NCI-H2029 treated with DMSO at 0.1 percent for 48 hours (cell line): ENCODE measurements at places on chromosomes 12 and 14.
A peak's percentile ranks its signal among the peaks of the same experiment; 100 is the strongest.

- peak; percentile 25 for DNase-seq
Observed at GRCh38 chr12:107684990-107685359, 624 bp upstream of the PWP1 start.

GRCh38 chr12:119479121-119479561 lies 114.4 kb upstream of the TMEM233 start:
- no peak for DNase-seq

DNA sequence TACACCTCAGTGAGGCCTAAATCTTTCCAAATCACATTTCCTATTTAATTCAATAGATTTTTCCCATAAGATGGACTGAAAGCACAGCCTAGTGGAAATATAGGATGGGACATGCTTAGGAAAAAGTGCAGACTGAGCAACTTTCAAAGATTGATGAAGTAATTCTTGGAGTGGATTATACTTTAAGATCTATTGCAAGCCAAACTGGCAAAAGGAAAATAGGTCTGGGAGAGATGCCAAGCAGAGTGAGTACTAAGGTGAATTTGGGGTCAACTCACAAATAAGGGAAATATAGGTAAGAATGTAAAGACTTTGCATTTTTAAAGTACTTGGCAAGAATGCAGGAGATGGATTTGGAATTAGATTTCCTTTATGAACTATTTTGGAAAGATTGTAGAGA lies 170.2 kb upstream of the FOXG1 start:
- DNase-seq = no peak

DNA sequence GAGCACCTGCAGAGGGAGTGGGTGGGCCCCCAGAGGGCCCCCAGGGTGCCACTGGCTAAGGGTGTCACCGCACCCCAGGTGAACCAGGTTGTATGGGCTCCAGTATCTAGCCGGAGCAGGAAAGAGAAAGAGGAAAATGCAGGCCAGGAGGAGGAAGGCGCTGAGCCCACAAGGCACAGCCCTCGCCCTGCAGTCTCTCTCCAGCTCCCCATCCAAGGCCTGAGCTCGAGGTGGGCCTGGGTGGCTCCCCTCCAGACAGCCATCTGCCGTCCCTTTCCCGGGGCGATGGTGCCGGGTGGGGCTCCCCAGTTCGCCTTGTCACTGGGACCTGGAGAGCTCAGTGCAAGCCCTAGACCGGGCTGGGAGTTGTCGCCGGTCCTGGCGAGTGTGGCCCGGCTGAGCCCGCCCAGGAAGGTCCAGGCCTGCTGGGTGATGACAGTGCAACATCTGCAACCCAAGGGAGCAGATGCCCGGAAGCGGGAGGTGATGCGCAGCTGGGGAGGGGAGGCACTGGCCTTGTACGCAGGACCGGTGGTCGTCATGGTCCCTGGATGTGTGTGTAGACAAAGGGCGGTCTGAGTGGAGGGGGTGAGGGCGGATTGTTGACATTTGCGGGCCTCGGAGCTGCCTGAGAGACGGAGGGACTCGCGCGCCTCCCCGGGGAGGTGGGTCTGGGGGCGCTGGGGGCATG lies 716 bp downstream of the TMEM179 start:
- no peak for DNase-seq

- DNase-seq = no peak
Observed at GRCh38 chr14:74290415-74290814, 12.3 kb downstream of the ABCD4 start.

DNA sequence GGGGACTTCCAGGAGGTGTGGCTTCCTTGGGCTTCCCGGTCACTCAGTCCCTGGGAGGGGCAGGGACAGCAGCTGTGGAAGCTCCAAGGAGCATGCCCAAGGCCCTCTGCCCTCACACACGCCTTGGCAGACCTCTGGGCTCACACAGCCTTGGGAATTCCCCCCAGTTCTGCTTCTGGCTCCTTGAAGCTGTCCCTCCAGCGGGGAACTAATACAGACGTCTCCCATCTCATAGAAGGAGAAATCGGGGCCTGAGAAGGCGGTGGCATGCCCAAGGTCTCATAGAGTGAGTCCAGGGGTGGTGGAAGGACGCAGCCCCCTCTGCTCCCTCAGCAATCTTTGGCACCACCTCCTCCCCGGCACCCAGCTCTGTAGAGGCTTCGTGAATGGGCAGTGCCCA lies 15.7 kb upstream of the TMEM119 start:
- DNase-seq = no peak

DNA sequence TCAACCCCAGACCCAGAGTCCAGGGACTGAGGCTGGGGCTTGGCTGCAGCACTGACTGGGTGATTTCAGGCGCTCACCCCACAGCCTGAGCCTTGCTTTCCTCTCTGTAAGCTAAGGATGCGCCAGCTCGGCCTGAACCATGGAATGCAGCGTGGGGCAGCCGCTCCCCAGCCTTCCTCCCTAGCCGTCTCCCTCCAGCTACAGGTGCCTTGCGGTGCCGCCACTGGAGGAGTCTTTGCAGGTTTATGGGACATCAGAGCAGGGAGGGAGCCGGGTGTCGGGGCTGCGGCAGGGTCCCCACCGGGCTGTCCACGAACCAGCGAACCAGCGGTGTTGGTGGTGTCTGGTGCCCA lies 19.4 kb downstream of the PPP2R5C start:
- no peak for DNase-seq

GRCh38 chr14:68809524-68809923 lies 16.7 kb upstream of the ZFP36L1 start:
- no peak for DNase-seq

- no peak for DNase-seq
Observed at GRCh38 chr14:21384494-21384851, 654 bp upstream of the SUPT16H start.

DNA sequence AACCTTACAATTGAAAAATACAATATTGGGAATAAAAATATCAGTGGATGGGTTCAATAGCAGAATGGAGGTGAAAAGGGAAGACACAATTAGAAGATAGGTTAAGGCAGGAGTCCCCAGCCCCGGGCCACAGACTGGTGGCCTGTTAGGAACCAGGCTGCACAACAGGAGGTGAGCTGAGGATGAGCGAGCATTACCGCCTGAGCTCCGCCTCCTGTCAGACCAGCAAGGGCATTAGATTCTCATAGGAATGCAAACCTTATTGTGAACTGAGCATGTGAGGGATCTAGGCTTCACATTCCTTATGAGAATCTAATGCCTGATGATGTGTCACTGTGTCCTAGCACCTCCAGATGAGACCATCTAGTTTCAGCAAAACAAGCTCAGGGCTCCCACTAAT lies 27.3 kb upstream of the ST8SIA1 start:
- DNase-seq = no peak

GRCh38 chr12:121404734-121405133 lies 4.8 kb downstream of the RNF34 start:
- DNase-seq = peak; percentile 81

- no peak for DNase-seq
Observed at GRCh38 chr12:34398706-34399630, 376.7 kb downstream of the ALG10 start.
